Inflammatory macrophage treated with lipopolysaccharide for 4 hours (primary cell): ENCODE measurements at places on chromosomes 1 and 21.

- no peak for DNase-seq
Observed at GRCh38 chr1:200038325-200038980, 10.9 kb downstream of the NR5A2 start.

- DNase-seq, result no peak
Observed at GRCh38 chr1:68938051-68938666, 441.3 kb upstream of the DEPDC1 start.

DNA sequence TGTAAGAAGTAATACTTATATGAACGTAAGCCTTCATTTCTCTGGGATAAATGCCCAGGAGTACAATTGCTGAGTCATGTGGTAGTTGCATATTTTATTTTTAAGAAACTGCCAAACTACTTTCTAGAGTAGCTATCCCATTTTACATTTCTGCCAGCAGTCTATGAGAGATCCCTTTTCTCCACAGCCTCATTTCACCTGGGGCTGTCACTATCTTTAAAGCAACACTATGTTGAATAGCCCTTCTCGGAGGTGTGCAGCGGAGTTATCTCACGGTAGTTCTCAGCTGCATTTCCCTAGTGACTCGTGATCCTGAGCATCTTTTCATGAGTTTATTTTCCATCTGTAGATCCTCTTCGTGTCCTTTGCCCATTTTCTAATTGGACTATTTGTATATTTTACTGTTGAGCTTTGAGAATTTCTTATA is 93.4 kb downstream of the ADARB1 start:
- no peak for DNase-seq

GRCh38 chr1:184416946-184417345 is 30.1 kb downstream of the C1orf21 start:
- no peak for DNase-seq

DNA sequence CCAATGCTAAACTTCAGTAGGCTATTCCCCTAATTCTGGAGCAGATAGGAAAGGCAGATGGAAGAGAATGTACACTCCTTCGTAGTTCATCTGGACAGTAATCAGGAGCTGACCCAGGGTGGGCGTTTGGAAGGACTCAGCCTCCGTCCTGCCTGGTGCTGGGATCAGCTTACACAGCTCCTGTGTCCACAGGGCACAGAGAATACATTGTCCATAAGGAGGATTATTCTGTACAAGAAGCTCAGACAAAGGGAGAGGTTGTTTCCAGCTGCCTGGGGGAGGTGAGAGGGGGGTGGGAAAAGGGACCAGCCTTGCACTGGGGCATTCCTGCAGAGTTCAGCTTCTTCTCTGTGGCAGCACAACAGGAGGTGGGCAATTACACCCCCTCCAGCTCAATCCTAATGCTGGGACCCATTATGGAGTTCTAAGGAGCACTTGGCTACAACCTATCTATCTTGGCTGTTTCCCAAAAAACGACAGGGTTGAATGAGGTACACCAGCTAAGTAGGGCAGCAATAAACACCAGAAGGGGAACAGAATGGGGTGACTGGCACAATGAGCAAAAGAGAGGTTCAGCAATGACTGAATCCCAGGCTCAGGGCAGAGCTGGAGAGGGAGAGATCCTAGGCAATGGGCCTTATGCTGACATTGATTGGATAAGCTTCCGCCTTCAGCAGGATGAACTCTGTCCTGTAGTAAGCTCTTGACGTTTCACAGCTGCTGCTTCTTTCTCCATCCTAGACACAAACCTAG is 7.4 kb downstream of the MED8 start:
- no peak for DNase-seq

DNA sequence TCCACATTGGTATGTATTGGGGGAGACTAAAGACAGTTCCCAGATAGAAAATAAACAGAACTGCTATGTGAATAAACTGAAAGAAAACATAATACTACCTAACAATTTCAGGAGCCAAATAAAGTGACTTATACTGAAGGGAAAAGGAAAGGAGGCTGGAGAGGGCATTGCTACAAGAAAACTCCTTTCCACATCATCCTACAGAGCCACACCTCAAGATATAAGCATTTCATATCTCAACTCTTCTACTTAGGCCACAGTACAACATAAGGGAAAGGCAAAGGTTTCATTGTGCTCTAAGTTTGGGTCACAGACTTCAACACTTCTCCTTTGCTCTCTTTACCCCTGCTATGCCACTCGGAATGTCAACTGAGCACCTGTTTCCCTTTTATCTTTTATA is 54.9 kb downstream of the ST7L start:
- no peak for DNase-seq

- DNase-seq, result no peak
Observed at GRCh38 chr21:41885341-41886024, 6.3 kb upstream of the PRDM15 start.
